CD8-positive, alpha-beta memory T cell (primary cell): ENCODE measurements at places on chromosomes 2 and 18. TPM values are rescaled to one million over a fixed set of nuclear protein-coding genes. Genes with fewer than 3 reads are reported as not detected.

The LGALSL gene
- total RNA-seq: 0.84 TPM

The SGPP2 gene
- total RNA-seq: 6.5 TPM

The PLGLB2 gene
- total RNA-seq: 0.89 TPM

The KCNIP3 gene
- not detected for total RNA-seq

The RDH14 gene
- 16.9 TPM for total RNA-seq

The FAP gene
- total RNA-seq: not detected

The PDIA6 gene
- 181 TPM for total RNA-seq

The FEV gene
- not detected for total RNA-seq

The FSIP2 gene
- total RNA-seq: not detected

The SCTR gene
- total RNA-seq: not detected

The ANAPC1 gene
- total RNA-seq: 131 TPM

The CFAP53 gene
- 0.53 TPM for total RNA-seq
